Esophagus muscularis mucosa (tissue), 4 donors: ENCODE measurements at places on chromosomes 7 and 10. TPM values are rescaled to one million over a fixed set of nuclear protein-coding genes. Genes with fewer than 3 reads are reported as not detected.
A peak's percentile ranks its signal among the peaks of the same experiment; 100 is the strongest.

GBX1 gene
- not detected for total RNA-seq

SGCE gene
- total RNA-seq: 135 TPM

TLX1 gene
- total RNA-seq: not detected

GCC1 gene
- 17.3 TPM for total RNA-seq

WEE2 gene
- total RNA-seq: not detected

ANKRD7 gene
- total RNA-seq: 0.83 TPM

TLL2 gene
- total RNA-seq: 0.19 TPM

AFAP1L2 gene
- 23.2 TPM for total RNA-seq

NME8 gene
- not detected for total RNA-seq

MYL7 gene
- not detected for total RNA-seq

DNA sequence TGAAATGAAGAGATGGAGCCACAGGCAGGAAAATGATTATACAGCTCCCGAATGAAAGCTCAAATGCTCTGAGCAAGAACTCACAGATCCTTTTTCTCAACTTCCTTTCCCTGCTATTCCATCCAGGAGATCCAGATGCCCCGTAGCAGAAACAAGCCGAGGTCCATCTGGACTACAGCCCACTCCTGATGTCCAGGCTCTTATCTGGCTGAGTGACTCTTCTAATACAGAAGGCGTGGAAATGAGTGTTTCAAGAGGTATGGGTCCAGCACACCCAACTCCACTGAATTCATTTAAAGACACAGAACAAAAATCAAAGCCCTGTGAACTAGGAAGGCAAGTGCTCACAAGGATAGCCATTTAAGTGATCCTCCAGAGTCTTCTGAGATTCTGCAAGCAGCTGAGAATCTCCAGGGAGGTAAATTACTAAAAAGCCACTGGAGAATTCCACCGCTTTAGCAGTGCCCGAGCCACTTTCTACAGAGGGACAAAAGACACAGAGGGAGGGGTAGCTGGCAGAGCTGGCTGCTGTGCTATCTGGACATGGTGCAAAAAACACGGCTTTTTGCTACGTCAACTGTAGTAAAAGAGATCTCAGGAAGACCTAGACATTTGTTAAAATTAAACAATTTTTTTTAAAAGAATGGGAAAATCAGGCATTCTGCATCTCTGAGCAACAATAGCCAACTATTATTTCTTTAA, 24.5 kb downstream of the FAM171A1 start:
- H3K4me3 ChIP-seq: no peak overlapping the region
- H3K27me3 ChIP-seq: no peaks in the 10 kb centered on the region
- DNase-seq: no peak

- no peaks in the 10 kb centered on the region for H3K4me1 ChIP-seq
- H3K36me3 ChIP-seq: no peaks in the 10 kb centered on the region
- H3K27ac ChIP-seq: no peak overlapping the region
Measured at GRCh38 chr10:117782276-117782675, 239.7 kb downstream of the EMX2 start.

- no peaks in the 10 kb centered on the region for H3K27me3 ChIP-seq
- peak overlapping the region; percentile 85 for H3K4me3 ChIP-seq
- H3K36me3 ChIP-seq: peaks cover 10% of the 10 kb centered on the region
- H3K4me1 ChIP-seq: peaks cover 37% of the 10 kb centered on the region
- DNase-seq: no peak
- H3K27ac ChIP-seq: peak overlapping the region; percentile 90
Measured at GRCh38 chr10:132332433-132332754, 401 bp downstream of the LRRC27 start.

- no peak overlapping the region for H3K27ac ChIP-seq
- peaks cover 37% of the 10 kb centered on the region for H3K4me1 ChIP-seq
- no peaks in the 10 kb centered on the region for H3K27me3 ChIP-seq
- no peak for DNase-seq
Measured at GRCh38 chr10:68899186-68899745, 1.8 kb upstream of the DDX50 start.

GRCh38 chr10:129939416-129940275, 24.4 kb downstream of the EBF3 start:
- H3K4me3 ChIP-seq: no peak overlapping the region
- H3K36me3 ChIP-seq: no peaks in the 10 kb centered on the region
- H3K27me3 ChIP-seq: peaks cover 19% of the 10 kb centered on the region

- peak overlapping the region; percentile 96 for H3K4me3 ChIP-seq
- H3K27ac ChIP-seq: peak overlapping the region; percentile 94
- peaks cover 56% of the 10 kb centered on the region for H3K4me1 ChIP-seq
- H3K27me3 ChIP-seq: no peaks in the 10 kb centered on the region
- no peaks in the 10 kb centered on the region for H3K36me3 ChIP-seq
- DNase-seq: no peak
Measured at GRCh38 chr10:34813626-34814222, 1.4 kb downstream of the PARD3 start.

GRCh38 chr10:1029838-1030237, 4.2 kb upstream of the IDI2 start:
- no peaks in the 10 kb centered on the region for H3K36me3 ChIP-seq
- H3K4me3 ChIP-seq: no peak overlapping the region
- no peaks in the 10 kb centered on the region for H3K27me3 ChIP-seq
- no peaks in the 10 kb centered on the region for H3K4me1 ChIP-seq

DNA sequence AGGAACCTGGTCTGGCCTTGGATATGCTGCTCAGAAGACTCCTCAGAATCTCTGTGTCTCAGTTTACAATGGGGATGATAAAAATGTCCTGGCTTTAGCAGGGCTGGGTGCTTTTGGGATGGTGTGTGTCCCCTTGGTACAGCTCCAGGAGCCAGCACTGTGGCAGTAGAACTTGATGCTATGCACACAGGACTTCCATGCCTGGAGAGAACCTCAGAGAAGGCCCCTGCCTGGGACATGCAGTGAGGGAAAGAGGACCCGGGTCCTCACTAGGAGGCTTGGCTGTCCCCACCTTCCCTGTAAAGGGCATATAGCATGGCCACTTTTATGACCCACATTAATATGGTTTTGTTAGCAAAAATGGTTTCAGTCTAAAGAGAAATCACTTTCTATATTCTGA, 100.5 kb downstream of the GLRX3 start:
- no peak overlapping the region for H3K27ac ChIP-seq
- no peaks in the 10 kb centered on the region for H3K36me3 ChIP-seq
- H3K4me3 ChIP-seq: no peak overlapping the region
- no peak for DNase-seq
- no peaks in the 10 kb centered on the region for H3K4me1 ChIP-seq

DNA sequence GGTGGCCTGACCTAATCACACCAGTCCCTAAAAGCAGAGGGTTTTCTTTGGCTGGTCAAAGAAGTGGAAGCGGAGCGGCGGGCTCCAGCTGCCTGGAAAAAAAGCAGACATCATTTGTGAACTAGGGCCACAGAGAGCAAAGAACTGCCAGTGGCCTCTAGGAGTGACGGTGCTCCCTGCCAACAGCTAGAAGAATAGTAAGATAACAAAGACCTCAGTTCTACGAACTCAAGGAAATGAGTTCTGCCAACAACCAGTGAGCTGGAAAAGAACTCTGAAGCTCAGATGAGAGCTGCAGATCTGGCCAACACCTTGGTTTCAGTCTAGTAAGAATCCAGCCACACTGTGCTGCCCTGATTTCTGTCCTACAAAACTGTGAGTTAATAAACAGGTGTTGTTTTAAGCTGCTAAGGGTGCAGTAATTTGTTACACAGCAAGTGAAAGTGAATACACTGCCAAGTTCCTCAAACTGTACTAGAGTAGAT, 178.0 kb downstream of the SRPK2 start:
- H3K27me3 ChIP-seq: no peaks in the 10 kb centered on the region
- DNase-seq: no peak
- no peak overlapping the region for H3K27ac ChIP-seq
- H3K4me3 ChIP-seq: no peak overlapping the region
- H3K4me1 ChIP-seq: peaks cover 26% of the 10 kb centered on the region
